Hindlimb muscle (tissue), 1 donor: ENCODE measurements at places on chromosomes 4 and X.

DNA sequence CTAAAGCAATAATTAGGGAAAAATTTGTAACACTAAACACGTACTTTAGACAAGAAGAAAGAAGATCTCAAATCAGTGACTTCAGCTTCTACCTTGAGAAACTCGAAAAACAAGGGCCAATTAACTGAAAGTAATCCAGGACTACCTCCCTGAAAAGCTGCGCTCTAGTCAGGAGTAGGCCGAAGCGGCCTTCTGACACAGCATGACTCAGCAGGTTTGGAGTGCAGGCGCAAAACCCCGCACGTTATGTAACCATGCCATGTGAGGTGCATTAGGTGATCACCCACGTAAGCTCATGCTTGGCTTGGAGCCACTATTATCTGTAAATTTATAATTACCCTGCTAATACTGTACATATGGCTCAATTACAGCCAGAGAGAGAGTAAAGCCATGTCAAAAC lies 52.8 kb upstream of the CCDC149 start:
- no peak for DNase-seq

DNA sequence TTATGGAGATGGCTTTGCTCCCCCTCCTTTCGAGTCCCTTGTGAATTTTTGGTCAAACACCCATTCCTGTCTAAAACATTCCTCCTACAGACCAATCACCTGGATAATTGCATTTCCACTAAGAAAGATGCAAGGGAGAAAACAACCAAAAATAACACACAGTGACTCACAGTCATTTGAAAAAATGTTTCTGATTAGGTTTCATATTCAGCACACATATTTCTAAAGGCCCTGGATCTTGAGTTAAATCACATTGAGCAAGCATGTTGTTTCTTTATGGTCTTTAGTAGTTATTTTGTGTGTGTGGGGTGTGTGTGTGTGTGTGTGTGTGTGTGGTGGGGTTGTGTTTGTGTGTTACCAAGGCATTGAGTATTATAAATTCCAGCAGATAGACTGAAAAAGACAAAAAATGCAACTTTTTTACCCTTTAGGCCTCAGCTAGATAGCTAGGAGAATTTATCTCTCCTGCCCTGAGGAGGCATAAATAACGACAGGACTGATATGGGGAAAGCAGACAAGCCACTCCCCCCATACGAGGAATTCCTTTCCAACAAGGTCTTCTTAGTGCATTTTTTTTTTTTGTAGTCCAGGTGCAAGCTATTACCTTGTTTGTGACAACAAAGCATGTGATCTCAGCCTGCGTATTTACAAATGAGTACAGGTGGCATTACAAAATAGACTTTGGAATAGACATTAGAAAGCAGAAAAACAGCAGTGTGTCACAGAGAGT lies 265.4 kb upstream of the ADGRL3 start:
- DNase-seq, result no peak

- no peak for DNase-seq
These were observed 29.9 kb downstream of the C4orf51 start for GRCh38 chr4:145709843-145710242.

DNA sequence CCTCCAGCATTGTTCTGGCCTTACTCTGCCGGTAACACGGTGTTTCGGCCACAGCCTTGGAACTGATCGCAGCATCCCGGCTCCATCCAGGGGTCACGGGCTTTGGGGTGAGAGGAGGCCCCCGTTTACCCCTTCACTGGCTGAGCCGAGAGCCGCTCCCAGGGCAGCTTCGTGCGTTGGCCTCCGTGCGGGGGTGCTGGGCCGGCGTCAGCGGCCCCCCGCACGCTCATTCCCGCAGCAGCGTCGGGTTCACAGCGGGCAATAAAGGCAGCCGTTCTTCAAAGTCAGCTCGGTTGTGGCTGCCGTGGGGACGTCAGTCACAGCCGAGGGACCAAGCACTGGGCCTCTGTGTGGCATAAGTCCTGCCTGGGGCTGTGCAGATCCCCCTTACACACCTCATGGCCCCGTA lies 25.3 kb upstream of the PLCXD1 start:
- no peak for DNase-seq

DNA sequence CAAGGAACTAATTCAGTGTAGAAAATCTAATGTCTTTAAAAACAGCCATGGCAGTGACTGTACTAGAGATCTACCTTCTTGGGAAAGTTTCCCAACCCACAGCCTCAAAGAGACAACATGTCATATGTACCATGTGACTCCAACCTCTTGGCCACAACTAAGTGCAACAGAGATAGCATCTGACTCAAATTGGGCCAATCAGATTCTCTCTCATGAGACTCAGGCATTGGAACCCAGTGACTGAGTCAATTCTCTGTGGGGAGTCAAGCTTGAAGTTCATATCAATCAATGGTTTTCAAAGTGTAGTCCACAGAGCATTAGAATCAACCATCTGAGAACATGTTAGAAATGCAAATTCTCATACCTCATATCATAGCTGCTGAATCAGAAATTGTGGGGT lies 123.3 kb downstream of the MBNL3 start:
- DNase-seq, result no peak

- DNase-seq, result no peak
These were observed 316.9 kb upstream of the NOCT start for GRCh38 chr4:138698641-138699040.

- DNase-seq, result peak; percentile 35
These were observed 162.8 kb downstream of the FBXO8 start for GRCh38 chr4:174120446-174121295.

GRCh38 chr4:77022560-77023179 lies 53.1 kb downstream of the CCNI start:
- DNase-seq, result no peak

- no peak for DNase-seq
These were observed 102.6 kb upstream of the SCML1 start for GRCh38 chrX:17634542-17635207.
